ENCODE measurements at places on chromosomes 2 and 18.

DNA sequence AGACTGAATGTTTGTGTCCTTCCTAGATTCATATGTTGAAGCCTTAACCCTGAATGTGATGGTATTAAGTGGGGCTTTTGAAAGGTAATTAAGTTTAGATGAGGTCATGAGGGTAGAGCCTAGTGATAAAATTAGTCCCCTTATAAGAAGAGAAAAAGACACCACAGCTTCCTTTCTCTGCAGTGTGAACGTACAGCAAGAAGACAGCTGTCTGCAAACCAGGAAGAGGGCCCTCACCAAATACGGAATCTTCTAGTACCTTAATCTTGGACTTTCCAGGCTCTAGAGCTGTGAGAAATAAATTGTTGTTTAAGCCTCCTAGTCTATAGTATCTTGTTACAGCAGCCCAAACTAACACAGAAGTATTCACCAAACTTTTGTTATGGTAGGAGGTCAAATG lies 57.1 kb upstream of the CYTIP start:
- DNase-seq, result no peak

DNA sequence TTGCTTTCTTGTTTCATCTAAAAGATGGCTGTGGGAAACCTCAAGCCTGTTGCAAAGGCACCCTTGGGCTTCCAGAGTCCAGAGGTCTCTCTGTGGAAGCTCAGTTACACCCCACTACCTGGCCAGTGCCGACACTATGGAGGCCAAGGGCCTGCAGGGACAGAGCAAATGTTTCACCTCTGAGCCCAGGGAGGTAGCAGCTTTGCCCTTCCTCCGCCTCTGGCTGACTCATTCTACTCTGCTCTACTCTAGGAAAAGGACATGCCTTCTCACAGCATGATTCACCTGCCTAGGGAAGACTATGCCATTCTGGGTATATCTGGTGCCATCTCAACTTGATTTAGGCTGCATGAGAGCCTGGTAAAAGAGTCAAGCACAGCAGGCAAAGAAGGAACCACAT lies 12.2 kb downstream of the MYOM1 start:
- DNase-seq, result peak; percentile 25

DNA sequence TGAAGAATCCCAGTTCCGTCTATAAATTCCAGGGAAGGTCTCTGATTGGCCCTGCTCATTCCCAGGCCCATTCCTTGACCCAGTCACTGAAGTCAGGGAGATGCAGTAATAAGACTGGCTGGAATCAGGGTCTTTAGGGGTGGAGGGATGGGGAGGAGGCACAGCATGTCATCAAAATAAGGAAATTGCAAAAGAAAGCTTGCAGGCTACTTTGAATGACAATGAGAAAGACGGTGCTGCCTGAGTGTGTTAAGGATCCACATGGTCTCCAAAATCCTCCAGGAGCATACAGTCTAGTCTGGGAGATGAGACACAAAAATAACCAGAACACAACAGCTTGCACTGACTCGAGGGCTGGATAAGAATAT lies 2.0 kb upstream of the DES start:
- no peak for DNase-seq

GRCh38 chr2:113976277-113976928 lies 86.5 kb downstream of the ACTR3 start:
- DNase-seq, result no peak

GRCh38 chr18:52652391-52652790 lies 312.4 kb downstream of the DCC start:
- no peak for DNase-seq

DNA sequence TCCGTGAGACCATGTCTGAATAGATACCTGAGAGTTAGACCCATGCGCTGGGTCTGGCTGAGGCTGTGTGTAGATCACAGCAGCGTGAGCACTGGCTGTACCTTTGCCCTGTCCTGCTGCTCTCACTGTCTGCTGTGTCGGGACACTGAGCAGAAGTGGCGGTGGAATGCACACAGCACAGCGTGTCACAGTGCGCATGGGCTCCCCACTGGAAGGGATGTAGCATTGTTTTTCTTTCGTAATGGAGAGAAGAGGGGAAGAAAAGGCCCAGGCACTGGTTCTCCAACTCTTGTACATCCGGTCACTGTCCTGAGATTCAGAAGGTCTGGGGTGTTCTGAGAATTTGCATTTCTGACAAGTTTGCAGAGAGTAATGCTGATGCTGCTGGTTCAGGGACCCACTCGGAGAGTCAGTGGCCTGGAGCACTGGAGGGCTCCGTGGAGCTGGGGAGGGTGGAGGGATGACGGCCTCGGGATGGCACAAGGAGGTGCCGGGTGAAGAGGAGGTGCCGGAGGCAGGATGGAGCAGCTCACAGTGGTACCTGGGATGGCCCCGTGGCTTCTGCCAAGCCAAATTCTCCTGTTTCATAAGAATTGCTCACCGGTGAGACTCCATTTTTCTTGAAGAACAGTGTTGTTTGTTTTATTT lies 252.8 kb downstream of the LDLRAD4 start:
- DNase-seq, result no peak

- DNase-seq, result no peak
Observed at GRCh38 chr2:134574611-134575330, 144.0 kb downstream of the TMEM163 start.

DNA sequence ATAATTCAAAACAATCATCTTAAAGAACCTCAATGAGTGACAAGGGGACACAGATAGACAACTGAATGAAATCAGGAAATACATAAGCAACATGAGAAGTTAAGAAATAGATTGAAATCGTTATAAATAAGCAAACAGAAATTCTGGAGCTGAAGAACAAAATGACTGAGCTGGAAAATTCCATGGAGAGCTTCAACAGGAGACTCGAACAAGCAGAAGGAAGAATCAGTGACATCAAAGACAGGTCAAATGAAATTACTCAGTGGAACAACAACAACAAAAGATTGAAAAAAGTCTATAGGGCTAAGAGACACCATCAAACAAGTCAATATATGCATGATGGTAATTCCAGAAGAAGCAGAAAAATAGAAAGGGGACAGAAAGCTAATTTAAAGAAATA lies 89.5 kb upstream of the ALKAL2 start:
- no peak for DNase-seq

DNA sequence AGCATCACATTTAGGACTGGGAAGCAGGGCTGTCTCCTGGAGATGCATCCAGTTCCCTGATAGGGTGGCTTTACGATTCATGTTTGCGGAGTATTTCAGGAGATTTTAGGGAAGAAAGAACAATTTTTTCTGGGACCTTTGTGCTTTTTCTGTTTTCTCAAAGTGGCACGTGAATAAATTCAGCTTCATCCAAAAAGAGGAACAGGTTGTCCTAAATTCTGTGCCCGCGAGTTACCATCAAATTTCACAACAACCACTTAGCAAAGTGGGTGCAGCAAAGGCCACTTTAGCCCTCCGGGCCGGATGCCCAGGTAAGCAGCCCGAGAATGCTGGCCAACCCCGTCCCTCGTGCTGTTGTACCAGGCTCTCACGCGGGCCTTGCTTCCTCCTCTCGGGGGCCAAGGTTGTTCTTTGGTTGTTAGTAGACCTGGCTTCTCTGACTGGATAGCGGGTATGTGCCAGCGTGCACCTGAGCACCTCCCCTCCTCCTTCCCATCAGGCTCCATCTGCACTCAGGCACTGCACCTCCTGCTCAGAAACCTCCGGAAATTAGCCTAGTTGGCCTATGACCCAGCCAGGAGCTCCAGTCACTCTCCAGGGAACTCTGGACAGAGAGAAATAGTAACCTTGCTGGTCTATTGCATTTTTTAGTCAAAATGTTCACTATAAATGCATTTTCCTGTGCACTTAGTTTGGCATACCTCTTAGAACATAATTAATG lies 83.0 kb downstream of the CMPK2 start:
- DNase-seq, result no peak

DNA sequence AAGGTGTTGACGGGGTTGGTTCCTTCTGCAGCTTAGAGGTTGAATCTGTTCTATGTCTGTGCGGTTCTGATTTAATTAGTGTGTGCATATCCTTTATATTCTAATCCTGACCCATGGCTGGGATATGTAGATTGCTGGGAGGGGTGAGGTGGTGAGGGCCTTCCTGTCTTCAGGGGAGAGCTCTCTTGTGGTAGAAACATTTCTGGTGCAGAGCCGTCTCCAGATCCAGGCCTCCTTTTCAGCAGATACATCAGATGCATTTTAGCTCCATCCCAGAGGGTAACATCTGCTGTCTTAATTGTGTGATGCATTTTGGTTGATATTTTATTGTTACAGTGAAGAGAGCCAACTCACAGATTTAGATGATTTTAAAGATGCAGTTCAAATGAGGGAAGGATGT lies 227.8 kb downstream of the AGAP1 start:
- DNase-seq, result no peak

DNA sequence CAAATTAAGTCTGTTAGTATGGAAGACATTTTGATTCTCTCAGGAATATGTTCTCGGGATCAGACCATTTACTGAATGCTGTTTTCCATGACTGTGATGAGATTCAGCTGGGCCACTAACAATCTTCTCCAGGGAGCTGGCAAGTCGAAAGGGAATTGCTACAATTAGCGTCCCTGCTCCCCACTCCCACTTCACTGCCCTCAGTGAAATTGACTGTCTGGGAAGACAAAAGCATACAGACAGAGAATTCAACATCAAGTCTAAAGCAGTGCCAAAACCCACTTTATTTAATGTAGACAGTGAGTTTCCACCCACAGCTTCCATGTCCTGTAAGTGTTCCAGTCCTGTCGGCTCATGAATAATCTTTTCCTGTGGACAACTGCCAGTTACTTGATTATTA lies 34.0 kb upstream of the COL3A1 start:
- no peak for DNase-seq

DNA sequence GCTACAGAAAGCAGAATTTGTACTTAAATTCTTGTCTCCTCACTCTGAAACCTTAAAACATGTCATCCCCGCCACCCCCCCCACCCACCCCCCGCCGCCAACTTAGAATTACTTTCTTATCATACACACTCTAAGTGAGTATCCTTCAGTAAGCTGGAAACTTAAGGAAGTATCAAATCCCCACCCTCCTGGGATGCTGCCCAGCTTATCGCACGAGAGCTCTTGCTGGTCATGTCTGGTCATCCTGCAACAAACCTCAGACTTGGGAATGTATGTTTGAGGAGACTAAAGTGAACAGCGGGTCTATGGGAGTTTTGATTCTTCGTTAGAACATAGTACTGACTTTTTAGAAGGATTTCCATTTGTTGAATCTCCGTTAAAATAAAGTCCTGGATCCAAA lies 203.3 kb downstream of the PTGR3 start:
- DNase-seq, result no peak

DNA sequence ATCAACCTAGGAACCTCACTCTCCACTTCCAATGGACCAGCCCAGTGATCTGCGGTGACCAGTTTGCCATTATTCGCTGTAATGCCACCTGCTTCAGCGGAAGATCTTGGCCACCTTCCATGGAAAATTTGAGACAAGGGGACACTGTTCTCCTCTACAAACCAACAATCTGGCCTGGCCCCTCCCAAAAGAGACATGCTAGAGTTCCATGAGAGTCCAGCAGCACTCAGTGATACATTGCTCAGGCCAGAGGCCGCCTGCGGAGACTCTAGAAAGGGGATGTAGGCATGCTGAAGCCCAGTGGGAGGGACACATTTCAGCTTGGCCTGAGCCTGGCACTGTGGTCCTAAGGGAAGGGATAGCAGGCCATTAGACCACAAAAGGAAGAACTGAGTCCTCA lies 58.3 kb downstream of the COL6A3 start:
- no peak for DNase-seq

DNA sequence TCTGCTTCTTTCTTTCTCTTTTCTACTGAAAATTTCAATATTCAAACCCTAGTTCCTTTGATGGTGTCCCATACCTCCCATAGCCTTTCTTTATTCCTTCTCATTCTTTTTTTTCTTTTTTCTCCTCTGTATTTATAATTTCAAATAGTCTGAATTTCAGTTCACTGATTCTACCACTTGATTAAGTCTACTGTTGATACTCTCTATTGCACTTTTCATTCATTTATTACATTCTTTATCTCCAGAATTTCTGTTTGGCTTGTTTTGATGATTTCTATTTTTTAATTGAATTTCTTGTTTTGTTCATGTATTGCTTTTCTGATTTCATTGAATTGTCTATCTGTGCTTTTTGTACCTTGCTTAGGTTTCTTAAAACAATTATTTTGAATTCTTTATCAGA lies 111.9 kb upstream of the VRK2 start:
- DNase-seq, result no peak

- no peak for DNase-seq
Observed at GRCh38 chr2:128284037-128284441, 34.6 kb downstream of the HS6ST1 start.

GRCh38 chr2:47888581-47889280 lies 17.6 kb downstream of the FBXO11 start:
- DNase-seq, result no peak

DNA sequence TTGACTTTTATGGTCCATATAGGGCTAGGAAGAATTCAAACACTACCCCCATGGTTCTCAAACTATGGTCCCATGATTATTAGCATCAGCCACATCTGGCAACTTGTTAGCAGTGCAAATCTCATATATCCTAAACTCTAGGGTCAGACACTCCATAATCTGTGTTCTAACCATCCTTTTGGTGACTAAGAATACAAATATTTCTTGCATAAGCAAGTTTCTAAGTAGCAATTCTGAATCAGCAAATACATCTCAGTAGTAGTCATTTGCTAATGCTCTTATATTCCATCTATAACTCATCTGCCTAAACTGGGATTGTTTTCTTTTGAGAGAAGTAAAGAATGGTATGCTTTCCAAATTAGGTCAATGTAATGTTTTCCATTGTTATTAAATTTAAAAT lies 447.3 kb downstream of the TMX3 start:
- DNase-seq, result no peak

- no peak for DNase-seq
Observed at GRCh38 chr2:218732761-218733158, 22.1 kb downstream of the TTLL4 start.

- no peak for DNase-seq
Observed at GRCh38 chr2:160606341-160606740, 112.7 kb upstream of the RBMS1 start.

DNA sequence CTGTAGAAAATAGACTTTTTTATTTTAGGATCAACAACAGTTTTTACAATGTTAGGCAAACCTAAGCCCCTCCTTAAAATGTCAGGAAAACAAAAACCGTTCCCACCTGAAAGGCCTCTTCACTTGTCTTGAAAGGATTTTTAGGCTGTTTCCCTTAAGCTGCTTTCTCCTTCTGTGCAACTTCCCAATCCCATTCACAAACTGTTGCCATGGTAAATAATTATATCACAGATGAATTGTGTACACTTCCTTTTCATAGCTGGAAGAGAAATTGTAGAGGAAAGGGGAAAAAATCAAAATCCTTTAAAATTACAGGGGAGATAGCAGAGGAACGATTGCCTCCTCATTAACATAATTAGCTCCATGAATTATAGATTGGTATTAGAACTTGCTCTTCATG lies 1488.0 kb upstream of the CELF4 start:
- DNase-seq, result no peak

GRCh38 chr2:58638256-58638805 lies 397.2 kb upstream of the FANCL start:
- no peak for DNase-seq

DNA sequence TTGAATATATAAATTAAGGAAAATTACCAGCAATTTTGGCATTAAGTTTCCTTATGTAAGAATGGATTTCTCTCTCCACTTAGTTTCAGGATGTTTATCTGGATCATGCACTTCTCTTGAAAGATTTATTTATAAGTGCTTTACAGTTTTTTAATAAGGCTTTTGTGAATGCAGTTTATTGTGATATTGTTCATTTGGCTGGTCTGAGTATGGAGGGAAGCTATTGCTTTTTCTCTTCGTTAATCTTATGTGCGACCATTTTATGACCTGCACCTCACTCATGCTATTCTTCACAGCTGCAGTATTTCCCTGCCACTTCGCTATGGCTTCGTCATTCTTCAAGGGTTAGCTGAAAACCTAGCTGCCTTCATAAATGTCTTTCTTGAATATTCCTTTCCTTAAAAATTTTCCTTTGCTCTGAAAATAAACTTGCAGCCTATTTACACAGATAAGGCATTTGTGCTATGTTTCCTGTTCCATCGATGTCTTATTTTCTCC lies 233.4 kb downstream of the SOCS6 start:
- DNase-seq, result no peak
